Hippocampal formation (tissue), 2 donors: ENCODE measurements at places on chromosomes 2 and 18.

DNA sequence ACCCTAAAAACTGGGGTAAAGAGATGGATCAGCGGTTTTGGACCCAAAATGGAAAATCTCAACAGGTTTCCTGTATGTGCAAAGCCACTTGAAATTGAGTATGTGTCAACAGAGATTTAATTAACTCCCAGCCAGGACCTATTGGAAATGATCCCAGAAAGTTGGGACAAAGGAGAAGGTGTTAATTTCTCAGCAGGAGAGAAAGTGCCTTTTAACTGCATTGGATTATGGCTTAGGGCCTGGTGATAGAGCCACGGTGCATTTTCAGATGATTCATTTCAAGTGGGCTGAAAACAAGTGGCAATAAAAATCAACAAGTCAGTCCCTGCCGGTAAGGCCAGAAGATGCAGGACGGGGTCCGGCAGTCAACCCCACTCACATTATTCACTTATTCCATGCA is 80.2 kb upstream of the BCL11A start:
- DNase-seq, result no peak

DNA sequence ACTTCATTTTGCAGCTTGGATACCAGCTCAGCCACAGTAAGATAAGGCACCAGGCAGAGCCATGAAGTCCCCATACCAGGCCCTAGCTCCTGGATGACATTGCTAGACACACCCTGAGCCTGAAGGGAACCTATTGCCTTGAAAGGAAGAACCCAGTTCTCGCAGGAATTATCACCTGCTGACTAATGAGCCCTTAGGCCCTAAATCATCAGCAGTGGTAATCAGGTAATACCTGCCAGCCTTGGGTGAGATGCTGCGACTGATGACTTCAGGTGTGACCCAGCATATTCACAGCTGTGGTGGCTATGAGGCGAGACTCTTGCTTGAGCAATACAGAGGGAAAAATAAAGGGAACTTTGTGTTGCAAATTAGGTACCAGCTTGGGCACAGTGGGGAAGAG is 24.9 kb downstream of the CLK1 start:
- DNase-seq, result no peak

- no peak for DNase-seq
Measured at GRCh38 chr2:241298673-241299072, 16.8 kb downstream of the HDLBP start.

DNA sequence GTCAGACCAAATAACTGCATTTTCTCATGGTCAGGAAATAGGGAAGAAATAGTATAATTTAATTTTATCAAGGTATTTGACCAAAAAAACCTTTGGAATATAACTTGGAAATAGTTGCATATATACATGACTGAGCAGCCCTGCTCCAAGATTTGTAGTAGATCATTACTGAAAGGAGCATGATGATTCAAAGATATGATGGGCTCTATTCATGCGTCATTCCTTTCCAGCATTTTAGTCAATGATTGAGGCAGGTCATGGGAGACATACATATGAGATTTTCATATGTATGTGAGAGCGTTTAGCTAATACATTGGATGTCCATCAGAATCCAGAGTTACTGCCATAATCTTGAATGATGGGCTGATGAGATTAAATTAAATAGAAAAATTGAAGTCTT is 74.5 kb downstream of the CAB39 start:
- DNase-seq, result no peak

- no peak for DNase-seq
Measured at GRCh38 chr2:112910219-112910618, 746 bp upstream of the IL37 start.

GRCh38 chr18:39349801-39350200 is 1784.2 kb upstream of the CELF4 start:
- no peak for DNase-seq

- no peak for DNase-seq
Measured at GRCh38 chr18:10153924-10154752, 240.3 kb downstream of the VAPA start.

DNA sequence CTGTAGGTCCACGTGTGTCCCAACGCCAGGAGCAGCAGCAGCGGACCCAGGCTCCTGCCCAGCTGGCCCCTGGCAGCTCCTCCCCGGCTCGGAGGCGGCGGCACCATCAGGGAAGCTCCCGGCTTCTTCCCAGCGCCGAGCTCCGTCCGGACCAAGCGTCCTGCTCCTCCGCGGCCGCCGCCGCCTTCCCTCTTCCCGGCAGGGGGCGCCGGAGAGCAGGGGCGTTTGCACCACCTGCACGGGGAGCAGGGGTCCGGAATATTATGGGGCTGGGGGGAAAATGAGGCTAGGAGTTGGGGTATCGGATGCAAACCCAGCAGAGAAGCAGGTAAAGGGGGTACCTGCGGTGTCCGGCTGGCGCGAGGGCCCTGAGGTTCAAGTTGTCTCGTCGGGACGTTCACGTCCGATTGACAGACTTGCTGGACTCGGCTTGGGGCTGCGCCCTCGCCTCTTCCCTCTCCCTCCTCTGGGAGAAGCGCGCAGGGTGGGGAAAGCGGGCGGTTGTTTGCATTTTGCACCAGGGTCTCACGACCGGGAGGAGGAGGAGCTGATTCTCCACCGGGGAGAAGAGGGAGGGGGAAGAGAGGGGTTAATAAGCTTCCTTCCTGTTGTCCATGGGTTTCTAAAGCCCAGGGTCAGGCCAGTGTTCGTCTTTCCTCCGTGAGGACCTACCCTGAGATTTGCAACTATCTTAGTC is at the start of gene CCBE1:
TSS of gene CCBE1 (minus strand) at position 188 of the 697 bp plus-strand sequence.
- DNase-seq, result no peak

DNA sequence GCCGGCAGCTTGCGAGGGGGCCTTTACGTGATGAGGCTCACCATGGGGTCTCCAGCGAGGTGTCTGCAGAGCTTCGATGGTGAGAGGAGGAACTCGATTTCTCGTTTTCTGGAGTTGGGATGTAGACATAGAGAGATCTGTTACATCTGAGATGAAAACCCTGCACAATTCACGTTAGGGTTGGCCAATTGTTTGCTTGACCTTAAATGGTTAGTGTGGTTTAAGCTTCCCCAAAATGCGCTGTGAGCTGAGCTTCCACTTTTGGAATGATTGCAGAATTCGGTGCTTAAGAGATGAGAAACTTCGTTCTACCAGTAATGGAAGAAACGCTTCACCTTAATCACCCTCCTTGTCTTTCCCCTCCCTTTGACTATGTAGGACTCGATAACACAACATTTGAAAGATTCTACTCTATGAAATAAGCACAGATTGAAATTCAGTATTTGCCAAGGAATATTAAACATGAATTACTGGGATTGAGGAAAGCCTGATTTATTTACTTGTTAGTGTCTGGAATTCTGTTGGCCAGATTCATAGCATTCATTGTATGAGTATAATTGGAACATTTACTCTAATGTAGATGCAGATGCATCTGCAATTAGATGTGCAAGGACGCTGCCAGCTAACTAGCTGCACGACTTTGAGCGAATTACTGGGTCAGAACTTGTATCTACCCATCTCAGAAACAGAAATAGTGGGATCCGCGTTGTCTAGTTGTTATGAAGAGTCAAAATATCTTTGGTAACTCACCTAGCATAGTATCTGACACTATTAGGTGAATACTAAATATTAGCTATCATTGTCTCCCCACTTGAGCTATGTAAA is 1.6 kb upstream of the KLF7 start:
- no peak for DNase-seq

GRCh38 chr18:41466436-41467160 is 488.4 kb upstream of the PIK3C3 start:
- no peak for DNase-seq

DNA sequence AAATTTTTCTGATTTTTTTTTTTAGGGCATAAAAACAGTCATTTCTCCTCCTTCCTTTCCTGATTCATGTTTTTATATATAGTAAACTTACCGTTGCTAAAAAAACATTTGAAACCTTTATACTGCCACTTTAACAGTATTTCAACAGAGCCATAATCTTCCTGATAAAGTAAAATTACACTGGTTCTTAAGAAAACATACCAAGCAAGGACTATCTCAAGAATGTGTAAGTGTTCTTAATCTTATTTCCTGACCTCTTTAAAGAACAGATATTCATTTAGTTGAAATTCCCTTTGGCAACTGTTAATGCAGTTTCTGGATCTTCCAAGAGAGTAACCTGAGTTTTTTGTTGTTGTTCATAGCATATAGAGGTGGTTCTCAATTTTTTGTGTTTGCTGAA is 26.6 kb upstream of the COLEC12 start:
- DNase-seq, result no peak

- DNase-seq, result no peak
Measured at GRCh38 chr2:120261387-120262006, 8.8 kb downstream of the RALB start.

DNA sequence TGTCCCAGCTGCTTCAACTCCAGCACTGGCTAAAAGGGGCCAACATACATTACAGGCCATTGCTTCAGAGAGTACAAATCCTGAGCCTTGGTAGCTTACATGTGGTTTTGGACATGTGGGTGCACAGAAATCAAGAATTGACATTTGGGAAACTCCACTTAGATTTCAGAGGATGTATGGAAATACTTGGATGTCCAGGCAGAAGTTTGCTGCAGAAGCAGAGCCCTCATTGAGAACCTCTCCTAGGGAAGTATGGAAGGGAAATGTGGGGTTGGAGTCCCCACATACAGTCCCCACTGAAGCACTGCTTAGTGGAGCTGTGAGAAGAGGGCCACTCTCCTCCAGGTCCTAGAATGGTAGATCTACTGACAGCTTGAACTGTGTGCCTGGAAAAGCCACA is 218.0 kb upstream of the CWC22 start:
- no peak for DNase-seq

DNA sequence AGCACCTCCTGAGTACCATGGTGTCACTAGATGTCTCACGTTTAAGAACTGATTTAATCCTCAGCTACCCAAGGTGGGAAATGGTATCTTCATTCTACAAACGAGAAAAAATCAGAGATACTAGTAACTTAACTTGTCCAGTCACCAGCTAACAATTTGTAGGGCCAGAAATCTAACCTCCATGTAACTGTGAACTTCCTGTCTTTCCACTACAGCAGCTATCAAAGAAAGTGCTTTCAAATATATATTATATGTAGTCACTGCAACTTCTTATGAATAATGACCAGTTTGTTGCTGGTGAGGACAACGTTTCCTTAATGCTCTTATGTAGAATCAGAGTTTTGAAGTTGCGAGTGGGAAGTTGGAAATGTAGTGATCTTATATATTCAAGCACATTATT is 1.9 kb downstream of the REV1 start:
- DNase-seq, result no peak

DNA sequence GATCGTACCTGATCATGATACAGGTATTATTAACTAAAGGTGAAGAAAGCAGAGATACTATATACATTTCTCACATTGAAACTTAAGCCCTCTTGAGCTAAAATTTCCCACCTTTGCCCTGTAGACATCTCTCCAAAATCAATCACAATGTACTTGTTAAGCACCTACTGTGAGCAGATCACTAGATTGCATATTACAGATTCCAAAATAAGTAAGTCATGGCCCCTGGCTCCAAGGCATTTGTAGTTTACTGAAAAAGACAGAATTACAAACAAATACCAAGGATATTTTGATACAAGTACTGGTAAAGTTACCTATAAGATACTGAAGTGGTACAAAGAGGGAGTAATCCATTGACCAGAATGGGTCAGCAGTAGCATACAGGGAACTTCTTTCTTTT is 455.3 kb downstream of the STK39 start:
- no peak for DNase-seq

- no peak for DNase-seq
Measured at GRCh38 chr2:237923481-237924163, 43.2 kb upstream of the UBE2F start.

DNA sequence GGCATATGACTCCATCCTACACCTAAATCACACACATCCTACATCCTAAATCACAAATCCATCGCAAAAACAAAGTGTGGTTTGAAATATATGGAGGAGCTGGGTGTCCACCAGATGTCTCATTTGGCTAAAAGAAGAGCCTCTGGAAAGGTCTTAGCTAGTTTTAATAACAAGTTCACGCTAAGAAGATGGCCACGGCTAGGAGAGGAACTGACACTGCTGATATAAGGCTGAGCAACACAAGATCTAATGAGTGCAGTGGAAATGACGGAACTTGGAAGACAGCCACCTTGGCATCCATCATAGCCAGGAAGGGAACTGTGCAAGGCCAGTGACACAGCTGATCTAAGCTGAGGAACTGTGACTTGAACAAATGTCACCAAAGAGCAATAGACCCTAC is 60.0 kb upstream of the AGAP1 start:
- DNase-seq, result peak; percentile 62

DNA sequence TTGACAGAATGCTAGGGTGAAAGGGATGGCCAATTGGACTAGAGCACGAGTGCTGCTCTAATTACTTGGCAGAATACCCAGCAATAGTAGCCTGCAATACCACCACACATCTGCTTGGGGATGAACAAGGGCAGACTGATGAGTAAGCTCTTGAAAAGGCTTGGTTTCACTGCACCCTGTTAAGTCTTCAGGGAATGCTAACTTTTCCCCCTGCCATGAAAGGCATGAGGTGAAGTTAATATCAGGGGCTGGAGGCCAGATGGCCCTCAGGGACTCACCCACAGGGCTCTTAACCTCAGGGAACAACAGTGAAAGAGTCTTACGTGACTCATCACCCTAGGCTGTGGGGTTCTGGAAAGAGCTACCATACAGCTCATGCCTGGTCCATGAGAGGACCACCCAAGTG is 51.7 kb upstream of the MYL1 start:
- DNase-seq, result no peak

- no peak for DNase-seq
Measured at GRCh38 chr18:59455728-59456276, 96.7 kb upstream of the LMAN1 start.

- DNase-seq, result no peak
Measured at GRCh38 chr2:42835577-42836371, 43.4 kb upstream of the HAAO start.

DNA sequence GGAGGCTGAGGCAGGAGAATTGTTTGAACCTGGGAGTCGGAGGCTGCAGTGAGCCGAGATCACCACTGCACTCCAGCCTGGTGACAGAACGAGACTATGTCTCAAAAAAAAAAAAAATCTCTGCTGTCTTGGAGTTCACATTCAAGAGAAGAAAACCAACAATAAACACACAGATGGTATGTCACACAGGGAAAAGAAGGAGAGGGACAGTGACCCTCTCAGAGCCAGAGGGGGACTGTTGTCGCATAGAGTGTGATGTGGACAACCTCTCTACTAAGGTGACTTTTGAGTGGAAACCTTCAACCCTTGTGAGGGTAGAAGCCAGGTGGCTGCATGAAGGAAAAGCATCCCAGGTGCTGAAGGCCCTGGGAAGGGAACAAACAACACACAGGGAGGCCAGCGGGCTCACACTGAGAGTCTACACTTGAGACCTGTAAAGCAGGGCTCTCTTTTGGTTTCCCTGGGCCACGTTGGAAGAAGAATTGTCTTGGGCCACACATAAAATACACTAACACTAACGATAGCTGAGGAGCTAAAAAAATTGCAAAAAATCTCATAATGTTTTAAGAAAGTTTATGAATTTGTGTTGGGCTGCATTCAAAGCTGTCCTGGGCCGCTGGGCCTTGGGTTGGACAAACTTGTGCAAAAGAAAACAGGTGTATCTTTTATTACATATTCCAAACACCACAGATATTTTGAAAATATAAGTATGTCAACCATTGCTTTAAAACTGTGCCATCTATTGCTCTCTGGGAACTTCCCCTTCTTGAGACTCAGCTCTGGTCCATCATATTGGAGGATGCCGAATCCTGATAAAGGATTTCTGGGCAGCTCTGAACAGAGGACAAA is 136.0 kb downstream of the DDX1 start:
- no peak for DNase-seq

GRCh38 chr2:235868645-235869044 is 299.5 kb downstream of the GBX2 start:
- DNase-seq, result no peak

GRCh38 chr2:23761638-23762037 is 165.3 kb downstream of the ATAD2B start:
- DNase-seq, result no peak
